ENCODE measurements at places on chromosomes 2 and 18.

DNA sequence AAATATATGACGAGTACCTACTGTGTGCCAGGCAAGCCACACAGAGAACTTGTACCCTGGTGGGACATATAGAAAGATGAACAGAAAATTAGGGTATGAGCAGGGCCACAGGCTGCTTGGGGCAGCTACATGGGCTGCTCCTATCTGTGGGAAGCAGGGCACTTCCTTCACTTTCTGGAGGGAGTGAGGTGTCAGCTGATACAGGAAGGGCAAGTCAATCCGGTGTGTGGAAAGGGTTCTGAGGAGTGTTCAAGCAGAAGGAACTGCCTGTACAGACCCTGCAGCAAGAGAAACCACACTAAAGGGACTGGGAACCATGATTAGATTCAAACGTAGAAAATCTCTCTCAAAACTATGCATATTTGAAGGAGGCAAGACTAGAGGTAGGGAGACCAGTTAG is 58.6 kb upstream of the BCL11A start:
- DNase-seq, result no peak

GRCh38 chr2:241904011-241904718 is 34.6 kb downstream of the RTP5 start:
- DNase-seq, result no peak

DNA sequence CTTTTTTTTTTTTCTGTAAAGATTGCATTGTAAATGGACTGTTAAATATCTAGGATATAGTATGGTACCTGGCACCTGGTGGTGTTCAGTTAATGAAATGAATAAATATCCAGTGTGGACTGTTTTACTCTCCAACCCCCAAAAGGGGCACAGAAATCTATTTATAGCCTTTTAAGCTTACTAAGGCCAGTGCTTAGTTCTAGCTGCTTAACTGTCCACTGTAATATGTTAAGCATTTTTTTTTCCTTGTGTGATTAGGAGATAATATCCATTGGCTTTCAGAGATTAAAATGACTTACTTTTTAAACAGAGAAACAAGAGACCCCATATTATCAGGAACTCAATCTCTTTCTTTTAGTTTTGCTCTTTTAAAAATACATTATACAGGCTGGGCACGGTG is 84.4 kb downstream of the ZNF532 start:
- no peak for DNase-seq

DNA sequence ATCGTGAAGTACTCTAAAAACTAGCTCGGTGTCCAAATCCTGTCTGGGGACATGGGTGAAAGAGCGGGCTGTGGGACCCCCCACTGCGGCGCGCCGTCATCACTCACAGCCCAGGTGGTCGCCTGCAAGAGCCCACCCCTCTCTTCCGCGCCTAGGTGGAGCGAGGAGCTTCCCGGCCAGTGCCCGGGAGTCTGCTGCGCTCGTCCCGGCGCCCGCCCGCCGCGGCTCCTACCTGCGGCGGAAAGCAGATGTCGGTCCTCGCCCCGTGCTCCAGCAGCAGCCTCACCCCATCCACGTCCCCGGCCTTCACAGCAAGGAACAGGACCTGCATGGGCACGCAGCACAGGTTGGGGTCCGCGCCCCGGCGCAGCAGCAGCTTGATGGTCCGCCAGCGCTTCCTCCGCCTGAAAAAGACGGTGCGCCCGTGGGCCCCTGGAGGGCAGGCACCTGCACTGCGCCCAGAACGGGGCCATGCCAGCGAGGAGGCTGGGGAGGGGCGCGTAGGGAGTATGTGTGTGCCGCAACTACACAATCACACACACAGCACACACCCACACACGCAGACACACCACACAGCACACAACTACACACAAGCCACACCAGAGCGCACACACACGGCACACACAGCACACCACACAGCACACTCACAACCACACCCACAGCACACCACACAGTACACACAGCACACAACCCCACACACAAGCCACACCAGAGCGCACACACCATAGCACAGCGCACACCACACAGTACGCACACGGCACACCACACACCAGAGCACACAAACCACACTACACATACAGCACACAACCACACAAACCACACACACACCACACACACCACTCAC is 37.4 kb downstream of the ANKMY1 start:
- no peak for DNase-seq

Data from stimulated activated effector memory CD8-positive, alpha-beta T cell treated with anti-CD3 and anti-CD28 coated beads, Interleukin-12 subunit alpha, Interleukin-12 subunit beta, amount 100 ng/mL, for 72 hours (primary cell).